ENCODE measurements at places on chromosomes 2 and 18.
A peak's percentile ranks its signal among the peaks of the same experiment; 100 is the strongest.

GRCh38 chr18:58592223-58593214, 36.4 kb downstream of the ALPK2 start:
- DNase-seq: no peak

DNA sequence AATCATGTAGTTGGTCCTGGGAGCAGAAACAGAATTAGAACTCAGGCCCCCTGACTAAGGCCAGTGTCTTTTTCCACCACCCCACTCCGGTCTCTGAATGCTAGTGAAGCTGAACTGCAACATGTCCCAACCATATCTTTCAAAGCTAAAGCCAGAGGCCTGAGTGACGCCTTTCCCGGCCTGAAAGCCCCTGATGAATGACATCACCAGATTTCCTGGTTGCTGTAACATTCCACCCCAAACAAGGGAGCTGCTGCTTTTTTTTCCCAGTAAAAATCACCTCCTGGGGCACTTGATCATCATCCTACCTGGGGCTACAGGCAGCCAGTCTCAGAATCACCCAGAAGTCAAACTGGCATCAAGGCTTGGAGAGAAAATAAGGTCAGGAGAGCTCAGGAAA, 162.7 kb downstream of the ARL4C start:
- no peak for DNase-seq

DNA sequence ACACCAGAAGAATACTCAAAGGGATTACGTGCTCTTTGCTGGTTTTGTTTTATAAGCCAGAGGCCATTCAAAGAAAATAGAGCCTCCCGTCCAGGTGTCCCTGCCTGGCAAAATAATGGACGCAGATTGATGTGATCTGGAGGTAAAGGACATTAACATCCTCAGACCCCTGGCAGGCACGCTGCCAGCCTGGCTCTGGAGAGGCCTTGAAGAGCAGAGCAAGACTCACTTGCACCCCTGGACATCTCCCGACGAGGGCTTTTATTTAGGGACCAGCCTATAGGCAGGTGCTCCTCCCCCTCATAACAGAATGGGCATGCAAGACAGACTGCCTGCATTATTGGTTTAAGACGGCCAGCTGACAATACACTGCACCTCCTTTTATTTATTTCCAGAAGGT, 291.3 kb downstream of the BCL11A start:
- peak; percentile 65 for DNase-seq

DNA sequence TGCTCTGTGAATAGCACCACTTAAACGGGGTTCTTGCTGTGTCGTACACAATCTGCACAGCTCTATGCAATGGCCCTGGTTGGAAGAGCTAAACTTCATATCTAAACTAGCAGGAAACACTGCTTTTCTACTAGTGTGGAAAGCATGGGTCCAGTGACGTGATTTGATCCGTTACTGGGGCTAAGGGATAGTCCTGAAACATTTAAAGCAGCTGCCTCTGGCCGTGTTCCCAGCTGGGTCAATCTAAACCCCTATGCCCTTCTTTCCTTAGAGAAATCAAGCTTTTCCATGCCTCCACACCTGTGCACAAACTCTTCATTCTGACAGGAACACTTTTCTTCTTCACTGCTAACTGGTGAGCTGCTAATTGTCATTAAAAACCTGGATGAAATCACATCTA, 5.4 kb upstream of the IGFBP5 start:
- no peak for DNase-seq

DNA sequence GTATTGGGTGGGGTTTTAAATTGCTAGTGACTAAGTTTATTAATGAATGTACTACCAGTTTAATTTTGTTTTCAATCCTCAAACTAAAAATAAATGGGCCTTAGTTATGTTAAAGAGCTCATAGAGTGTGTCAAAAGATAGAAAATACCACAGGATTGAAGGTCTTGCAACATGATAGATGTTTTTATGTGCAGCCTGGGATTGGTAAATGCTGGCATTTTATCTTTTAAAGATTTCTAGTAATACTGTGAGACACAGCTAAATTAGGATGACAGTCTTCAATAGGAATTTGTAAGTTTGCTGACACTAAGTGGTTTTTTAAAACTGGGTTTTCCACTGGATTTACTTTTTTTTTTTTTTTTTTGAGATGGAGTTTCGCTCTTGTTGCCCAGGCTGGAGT, 122.3 kb downstream of the HAUS1 start:
- DNase-seq: no peak

DNA sequence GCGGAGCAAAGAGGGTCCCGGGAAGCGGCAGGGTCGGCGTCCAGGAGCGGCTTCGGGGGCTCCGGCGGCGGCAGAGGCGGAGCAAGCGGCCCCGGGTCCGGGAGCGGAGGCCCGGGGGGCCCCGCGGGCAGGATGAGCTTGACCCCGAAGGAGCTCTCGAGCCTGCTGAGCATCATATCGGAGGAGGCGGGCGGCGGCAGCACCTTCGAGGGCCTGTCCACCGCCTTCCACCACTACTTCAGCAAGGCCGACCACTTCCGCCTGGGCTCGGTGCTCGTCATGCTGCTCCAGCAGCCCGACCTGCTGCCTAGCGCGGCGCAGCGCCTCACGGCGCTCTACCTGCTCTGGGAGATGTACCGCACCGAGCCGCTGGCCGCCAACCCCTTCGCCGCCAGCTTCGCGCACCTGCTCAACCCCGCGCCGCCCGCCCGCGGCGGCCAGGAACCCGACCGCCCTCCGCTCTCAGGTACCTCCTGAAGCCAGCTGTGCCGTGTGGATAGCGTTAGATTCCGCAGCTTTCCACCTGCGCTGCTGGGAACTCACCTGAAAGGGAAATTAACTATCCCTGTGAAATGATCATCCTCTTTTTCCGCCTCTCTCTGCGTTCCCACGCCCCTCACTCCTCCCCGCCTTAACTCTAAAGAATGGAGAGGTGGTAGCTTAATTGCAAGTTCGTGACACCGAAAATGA, 472 bp downstream of the CNOT11 start:
- peak; percentile 48 for DNase-seq

GRCh38 chr2:217941886-217942728, 60.7 kb downstream of the TNS1 start:
- DNase-seq: no peak

GRCh38 chr18:56565046-56565445, 73.3 kb downstream of the TXNL1 start:
- DNase-seq: no peak

DNA sequence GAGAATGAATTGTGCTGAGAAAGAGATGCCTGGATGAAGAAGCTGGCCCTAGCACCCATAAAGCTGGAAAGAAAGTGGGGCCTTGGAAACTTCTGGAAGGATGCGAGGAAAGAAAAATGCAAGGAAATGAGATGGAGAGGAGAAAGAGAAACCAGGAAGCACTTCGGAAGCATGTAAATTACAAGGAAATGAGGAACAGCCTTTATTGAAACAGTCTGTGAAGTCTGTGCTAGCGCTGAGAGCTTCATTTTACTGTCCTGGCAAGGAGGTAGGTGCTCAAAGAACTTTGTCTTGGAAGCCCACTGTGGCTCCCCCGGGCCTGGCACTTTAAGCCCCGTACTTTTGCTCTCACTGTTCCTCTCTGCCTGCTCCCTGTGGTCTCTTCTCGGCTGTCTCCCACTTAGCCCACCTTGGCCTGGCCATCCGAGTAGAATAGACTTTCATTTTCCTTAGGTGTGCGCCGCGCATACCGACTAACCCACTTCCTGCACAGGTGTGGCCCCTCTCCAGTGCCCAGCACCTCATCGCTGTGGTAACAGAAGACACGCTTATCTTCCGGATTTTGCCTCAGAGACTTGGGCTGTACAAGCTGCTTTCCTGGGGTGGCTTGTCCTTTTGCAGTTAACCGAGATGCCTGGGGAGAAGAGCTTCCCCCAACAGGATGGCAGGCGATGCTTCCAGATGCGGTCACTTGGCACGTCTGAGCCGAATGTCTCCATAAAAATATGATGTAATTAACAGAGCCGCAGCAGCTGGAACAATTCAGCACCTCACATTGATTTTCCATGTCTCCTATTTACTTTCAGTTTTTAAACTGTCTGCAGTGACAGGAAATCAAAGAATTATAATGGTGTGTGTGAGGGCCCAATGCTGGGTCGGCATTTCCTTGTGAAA, 199.6 kb downstream of the HRH4 start:
- peak; percentile 41 for DNase-seq

DNA sequence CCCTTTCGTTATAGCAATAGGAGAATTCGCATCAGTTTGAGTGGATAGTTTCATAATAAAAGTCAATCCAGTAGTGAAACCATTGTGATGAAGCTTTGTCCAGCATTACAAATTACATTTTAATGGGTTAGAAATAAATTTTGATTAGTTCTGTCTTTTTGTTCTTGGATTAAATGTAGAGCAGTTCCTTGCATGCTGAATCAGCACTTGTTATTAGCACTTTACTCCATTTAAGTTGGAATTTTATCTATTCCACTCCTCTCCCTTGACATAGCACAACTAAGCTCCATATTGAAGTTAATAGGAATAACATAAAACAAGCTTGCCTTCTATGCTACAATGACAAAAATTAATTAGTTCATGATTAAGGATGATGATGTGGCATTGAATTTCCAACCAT, 624.1 kb downstream of the CCDC85A start:
- DNase-seq: no peak

GRCh38 chr18:49646873-49647272, 85.0 kb downstream of the LIPG start:
- peak; percentile 32 for DNase-seq

- no peak for DNase-seq
These were observed 20.7 kb downstream of the SPTBN1 start for GRCh38 chr2:54476852-54477251.

GRCh38 chr2:26727641-26728561, 35.4 kb downstream of the KCNK3 start:
- no peak for DNase-seq

DNA sequence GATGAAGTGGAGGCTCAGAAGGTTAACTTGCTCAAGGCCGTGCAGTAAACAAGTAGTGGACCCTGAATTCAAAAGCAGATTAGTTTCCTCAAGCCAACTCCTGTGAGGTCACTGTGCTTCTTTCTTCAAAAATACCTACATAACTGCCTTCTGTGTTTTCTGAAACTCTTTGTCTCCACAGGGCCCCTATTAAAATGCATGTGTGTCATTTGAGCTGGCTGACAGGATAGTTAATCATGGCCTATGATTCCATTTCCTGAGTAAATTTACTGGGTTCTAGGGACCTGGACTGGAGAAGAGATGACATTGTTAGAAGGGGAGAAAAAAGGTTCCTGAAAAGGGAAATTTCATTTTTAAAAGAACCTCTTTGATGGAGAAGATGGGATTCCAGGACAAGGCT, 12.9 kb upstream of the DTNA start:
- no peak for DNase-seq

DNA sequence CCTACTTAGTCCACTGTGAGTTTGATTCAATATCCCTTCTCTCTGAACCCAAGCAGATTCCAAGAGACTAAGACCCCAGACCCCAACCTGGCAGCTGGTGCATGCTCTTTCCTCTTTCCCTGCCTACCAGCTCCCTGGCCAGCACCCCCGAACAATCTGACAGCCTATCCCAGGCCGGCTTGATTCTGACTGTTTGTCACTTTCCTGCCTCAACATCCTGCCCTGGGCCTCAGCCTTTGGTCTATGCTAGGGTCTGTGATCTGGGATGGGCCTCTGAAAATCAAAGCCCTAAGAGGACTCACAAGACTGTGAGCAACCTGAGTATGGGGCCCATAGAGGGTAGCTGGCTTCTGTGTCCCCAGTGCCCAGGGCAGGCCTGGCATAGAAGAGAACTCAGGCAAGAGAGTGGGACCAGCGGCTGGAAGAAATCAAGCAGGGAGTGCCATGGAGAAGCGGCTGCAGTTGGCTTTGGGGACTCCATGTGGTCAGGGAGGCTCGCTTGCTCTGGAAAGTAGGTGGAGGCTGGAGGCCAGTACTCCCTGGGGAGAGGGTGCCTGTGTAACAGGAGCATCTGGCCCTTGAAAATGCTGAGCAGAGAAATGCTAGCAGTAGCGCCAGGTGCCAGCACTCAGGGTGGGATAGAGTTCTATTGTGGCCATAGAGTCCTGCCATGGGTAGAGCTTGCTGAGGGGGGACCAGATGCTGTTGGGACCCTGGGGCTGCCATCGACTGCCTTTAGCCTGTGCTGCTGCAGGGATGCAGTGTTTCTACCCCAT, 343.9 kb downstream of the DYSF start:
- no peak for DNase-seq

GRCh38 chr18:45277908-45278307, 337.4 kb upstream of the SLC14A2 start:
- DNase-seq: no peak

DNA sequence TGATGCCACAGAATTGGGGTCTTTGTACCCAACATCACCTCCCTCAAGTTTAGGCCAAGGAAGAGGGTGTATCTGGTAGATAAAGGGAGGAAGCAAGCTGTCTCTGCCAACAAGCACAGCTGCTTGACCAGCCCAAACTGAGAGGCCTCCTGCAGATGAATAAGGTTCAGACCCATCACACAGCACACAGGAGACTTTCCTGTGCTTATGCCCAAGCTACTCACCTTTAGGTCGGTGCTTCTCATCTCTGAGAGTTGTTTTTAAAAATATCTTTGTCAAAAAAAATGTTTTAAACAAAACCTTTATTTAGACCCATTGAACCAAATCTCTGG, 24.7 kb upstream of the SP3 start:
- no peak for DNase-seq

- no peak for DNase-seq
These were observed 385.0 kb upstream of the TNP1 start for GRCh38 chr2:217244815-217245214.
